ENCODE measurements at places on chromosomes 4 and X.
A peak's percentile ranks its signal among the peaks of the same experiment; 100 is the strongest.

DNA sequence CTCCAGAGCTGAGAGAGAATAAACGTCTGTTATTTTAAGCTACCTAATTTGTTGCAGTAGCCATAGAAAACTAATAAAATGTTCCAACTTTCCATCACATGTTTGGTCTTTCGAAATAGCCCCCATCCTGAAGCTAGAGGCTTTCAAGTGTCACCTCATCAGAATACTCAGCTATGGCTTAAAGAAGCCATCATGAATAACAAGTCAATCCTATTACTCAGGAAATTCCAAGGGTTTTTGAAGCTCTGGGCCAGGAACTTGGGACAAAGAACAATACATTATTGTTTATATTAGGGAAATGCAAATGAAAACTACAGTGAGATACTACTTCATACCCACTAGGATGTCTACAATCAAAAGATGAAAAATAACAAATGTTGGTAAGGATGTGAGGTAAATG is 42.2 kb downstream of the TBCK start:
- no peak for DNase-seq

DNA sequence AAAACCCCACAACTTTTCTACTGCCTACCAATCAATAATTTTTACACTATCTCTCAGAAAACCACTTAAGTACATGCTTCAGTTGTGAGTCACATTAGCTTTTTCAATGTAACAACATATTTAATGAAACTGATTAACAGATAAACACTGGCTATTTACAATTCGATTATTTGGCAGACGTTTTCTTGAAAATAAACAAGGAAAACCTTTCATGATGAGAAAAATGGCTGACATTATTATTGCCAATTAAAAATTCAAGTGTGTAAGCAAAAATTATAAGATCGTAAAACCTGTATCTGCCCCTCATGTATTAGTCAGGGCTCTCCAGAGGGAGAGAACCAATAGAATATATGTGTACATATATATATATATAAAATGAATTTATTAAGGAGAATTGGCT is 1555.5 kb upstream of the IGFBP7 start:
- no peak for DNase-seq

DNA sequence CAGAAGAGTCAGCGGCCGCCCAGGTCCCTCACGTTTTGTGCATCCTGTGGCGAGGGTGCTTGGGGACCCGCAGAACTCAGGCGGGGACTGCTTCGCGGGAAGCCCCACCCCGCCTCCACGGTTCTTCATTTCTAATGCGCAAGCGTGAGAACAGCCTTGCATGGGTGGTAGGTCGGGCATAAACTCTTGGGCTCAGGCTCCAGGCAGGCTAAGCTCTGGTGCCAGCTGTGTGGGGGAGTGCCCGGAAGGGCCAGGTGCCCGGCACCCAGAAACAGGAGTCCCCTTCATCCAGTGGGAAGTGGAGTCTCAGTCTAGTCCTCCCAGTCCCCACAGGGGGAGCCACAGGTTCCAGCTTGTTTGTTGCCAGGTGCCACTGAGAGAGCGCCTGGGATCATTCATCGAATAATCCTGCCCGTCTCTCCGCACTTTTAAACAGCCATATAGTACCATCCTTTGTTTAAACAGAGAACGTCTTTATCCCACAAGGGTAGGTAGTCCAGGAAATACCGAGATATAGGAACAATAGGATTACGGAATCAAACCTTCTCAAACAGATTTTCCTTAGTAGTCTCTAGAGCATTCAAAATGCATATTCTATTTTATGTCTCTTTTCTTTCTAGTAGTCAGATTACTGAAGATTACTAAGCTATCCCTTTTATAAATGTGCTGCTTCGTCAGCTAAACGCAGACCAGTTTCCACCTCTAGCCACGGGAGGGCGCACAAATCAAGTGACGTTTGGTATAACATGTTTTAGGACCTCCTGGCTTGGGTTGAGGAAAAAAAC is 12.7 kb upstream of the RBBP7 start:
- peak; percentile 58 for DNase-seq

DNA sequence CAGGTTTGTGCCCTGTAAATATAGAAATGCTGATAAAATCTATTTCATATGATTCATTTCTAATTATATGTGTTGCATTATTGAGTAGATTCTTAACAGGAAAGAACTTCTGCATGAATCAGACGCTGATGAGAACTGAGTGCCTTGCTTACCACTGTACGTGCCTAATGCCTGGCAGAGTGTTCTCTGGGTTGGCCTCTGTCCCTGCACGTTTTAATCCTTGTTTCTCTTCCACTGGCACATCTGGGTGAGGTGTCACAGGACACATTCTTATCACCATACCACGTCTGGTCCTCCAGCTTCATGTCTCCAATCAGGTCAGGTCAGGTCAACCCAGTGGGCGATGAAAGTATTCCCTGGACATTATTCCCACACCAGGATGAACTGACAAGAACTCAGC is 53.6 kb downstream of the KLF3 start:
- DNase-seq, result no peak

Measured in CD4-positive, alpha-beta T cell treated with Interferon gamma for 1 hour (primary cell).